Stimulated activated CD8-positive, alpha-beta memory T cell treated with anti-CD3 and anti-CD28 coated beads, Interleukin-2, amount 100 ng/mL, for 1 hour (primary cell): ENCODE measurements at places on chromosomes 3 and 15.

GRCh38 chr15:25852661-25853524, 10.2 kb downstream of the ATP10A start:
- DNase-seq: no peak

DNA sequence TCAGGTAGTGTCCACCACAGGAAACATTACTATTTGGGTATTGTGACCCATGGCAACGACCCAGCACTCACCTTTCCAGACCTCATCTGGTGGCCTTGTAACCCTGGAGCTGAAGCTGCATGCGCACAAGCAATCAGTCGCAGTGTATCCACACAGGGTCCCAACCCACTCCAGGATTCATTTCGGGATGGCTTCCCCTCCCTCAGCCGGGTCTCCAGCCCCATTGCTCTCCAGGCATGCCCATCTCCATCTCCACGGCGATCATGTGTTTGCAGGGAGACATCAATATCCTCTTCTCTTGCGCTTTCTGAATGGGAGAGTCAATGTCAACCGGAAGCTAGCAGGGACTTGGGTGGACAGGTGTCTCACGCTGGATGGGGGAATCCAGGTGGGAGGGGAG, 35.2 kb downstream of the GOLGA6L2 start:
- DNase-seq: no peak

- DNase-seq: no peak
These were observed 99.6 kb upstream of the RBMS3 start for GRCh38 chr3:29181149-29181780.

DNA sequence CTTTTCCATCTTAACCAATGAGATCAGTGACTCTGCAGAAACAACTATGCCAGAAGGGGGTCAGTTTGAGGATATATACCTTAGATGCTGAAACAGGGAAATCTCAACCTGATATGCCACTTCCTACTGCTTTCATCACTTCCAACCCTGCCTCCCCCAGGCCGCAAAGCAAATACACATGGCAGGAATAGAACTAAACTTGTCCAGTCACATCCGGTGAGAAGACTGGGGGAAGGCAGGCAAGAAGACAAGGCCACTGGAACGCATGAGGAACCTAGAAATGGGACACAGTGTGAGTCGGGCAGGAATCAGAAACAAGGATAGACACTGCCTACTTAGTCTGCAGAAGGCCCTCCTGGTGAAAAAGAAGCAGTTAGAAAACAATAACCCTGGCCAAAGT, 90.6 kb downstream of the MYO5A start:
- no peak for DNase-seq

- no peak for DNase-seq
These were observed 223.6 kb upstream of the CTNNB1 start for GRCh38 chr3:40975711-40976121.

- DNase-seq: no peak
These were observed 224.6 kb downstream of the NLGN1 start for GRCh38 chr3:173622166-173622565.
